ENCODE measurements at places on chromosomes 6 and 20.

DNA sequence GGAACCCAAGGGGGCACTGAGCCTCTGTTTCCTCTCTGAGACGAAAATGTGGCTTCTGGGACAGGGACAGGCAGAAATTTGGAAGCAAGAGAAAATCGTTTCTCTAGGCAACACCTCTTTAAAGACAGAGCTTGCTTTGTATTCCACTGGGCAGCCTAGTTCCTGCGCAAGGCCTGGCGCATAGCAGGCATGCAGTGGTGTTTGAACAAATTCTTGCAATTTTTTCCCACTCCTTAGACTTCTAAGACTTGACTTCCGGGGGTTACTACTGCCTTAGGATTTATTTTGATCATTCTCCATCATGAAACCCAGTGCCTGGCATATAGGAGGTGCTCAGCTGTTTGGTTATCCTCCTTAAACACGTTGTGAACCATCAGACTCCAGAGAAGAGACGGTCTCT is 249.0 kb upstream of the KCNG1 start:
- DNase-seq: no peak

GRCh38 chr20:36017048-36017951 is 48.9 kb downstream of the CNBD2 start:
- peak; percentile 51 for DNase-seq

DNA sequence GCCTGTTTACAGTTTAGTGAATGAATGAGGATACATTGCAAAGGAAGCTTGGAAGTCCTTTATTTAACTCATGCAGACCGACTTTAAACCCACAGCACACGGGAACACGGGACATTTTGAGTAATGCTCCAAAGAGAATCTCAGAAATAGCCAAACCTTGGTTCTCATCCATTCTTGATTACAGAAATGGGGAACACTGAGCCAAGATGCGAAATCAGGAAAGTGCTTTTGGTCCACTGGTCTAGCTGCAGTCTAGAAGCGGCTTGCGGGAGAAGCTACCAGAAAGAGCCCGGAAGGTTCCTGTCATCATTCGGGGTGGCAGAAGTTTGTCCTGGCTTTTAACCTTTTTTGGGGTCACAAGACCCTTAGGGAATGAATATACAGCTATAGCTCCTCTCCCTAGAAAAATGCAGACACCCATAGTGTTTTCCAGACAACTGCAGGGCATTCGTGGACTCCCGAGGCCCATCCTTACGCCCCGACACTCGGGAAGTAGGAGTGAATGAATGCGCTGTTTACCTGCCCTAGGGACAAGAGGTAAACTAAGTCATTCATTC is 475 bp upstream of the TMEM181 start:
- DNase-seq: no peak

GRCh38 chr6:167091026-167091804 is 31.7 kb upstream of the CCR6 start:
- DNase-seq: no peak

GRCh38 chr20:38298768-38299288 is 5.1 kb upstream of the BPI start:
- DNase-seq: peak; percentile 84

DNA sequence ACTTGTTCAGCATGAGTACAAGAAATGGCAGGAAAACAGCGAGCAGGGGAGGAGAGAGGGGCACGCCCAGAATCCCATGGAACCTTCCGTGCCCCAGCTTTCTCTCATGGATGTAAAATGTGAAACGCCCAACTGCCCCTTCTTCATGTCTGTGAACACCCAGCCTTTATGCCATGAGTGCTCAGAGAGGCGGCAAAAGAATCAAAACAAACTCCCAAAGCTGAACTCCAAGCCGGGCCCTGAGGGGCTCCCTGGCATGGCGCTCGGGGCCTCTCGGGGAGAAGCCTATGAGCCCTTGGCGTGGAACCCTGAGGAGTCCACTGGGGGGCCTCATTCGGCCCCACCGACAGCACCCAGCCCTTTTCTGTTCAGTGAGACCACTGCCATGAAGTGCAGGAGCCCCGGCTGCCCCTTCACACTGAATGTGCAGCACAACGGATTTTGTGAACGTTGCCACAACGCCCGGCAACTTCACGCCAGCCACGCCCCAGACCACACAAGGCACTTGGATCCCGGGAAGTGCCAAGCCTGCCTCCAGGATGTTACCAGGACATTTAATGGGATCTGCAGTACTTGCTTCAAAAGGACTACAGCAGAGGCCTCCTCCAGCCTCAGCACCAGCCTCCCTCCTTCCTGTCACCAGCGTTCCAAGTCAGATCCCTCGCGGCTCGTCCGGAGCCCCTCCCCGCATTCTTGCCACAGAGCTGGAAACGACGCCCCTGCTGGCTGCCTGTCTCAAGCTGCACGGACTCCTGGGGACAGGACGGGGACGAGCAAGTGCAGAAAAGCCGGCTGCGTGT is 11.6 kb downstream of the TNFAIP3 start:
- no peak for DNase-seq

- DNase-seq: no peak
Measured at GRCh38 chr6:99011151-99011550, 63.4 kb upstream of the FBXL4 start.

GRCh38 chr6:89954721-89955148 is 60.5 kb downstream of the GJA10 start:
- DNase-seq: no peak

DNA sequence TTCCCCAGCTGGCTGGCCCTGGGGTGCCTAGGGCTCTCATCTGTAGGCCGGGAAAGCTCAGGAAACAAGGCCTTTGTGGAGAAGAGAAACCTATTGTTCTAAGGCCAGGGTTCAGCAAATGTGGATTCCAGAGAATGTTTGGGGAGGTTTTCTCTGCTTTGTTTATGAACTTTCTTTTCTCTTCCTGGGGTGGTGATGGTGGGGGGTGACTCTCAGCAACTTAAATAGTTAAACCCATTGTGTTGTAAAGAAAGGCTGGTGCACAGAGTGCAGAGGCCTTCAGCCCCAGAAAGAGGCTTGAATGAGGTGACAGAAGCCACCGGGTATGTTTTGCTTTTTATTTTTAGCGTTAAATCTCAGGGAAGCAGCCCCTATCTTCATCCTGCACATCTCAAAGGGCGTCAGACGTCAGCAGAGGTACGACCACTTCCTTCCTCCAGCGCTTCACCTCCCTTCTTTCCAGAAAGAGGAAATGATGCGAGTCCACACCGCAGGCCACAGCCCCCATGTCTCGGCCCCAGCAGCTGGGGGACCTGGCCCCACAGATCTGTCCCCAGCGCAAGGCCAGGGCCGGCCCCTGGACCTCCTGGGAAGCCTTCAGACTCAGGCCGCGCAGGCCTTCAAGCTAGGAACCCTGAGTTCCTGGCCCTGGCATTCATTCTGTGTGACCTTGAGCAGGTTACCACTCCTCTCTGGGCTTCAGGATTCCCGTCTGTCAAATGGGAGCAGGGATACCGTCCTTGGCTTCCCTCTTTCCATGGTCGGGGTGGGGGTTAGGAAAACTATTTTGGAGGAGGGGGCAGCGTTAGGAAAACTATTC is 605 bp upstream of the PPP1R16B start:
- DNase-seq: peak; percentile 44

- DNase-seq: no peak
Measured at GRCh38 chr6:154292855-154293519, 63.6 kb downstream of the IPCEF1 start.

DNA sequence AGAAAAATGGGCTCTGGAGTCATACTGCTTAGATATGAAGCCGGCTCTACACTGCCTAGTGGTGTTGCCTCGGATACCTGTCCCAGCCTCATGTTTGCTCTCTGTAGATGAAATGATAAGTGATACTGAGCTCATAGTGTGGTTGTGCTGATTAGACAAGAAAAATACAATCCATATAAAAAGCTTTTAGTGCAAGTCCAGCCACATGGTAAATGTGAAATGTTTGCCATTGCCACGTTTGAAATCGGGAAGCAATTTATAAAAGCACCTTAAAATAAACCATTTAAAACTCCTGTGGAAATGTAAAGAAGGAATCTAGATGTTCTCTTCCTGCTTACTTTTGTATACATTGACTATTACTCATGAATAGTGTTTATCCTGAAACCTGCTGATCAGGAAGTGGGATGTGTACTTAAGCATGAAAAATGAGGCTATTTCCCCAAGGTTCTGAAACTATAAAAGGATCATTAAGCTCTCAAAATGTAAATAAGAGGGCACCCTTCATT is 13.1 kb upstream of the PBOV1 start:
- DNase-seq: no peak

DNA sequence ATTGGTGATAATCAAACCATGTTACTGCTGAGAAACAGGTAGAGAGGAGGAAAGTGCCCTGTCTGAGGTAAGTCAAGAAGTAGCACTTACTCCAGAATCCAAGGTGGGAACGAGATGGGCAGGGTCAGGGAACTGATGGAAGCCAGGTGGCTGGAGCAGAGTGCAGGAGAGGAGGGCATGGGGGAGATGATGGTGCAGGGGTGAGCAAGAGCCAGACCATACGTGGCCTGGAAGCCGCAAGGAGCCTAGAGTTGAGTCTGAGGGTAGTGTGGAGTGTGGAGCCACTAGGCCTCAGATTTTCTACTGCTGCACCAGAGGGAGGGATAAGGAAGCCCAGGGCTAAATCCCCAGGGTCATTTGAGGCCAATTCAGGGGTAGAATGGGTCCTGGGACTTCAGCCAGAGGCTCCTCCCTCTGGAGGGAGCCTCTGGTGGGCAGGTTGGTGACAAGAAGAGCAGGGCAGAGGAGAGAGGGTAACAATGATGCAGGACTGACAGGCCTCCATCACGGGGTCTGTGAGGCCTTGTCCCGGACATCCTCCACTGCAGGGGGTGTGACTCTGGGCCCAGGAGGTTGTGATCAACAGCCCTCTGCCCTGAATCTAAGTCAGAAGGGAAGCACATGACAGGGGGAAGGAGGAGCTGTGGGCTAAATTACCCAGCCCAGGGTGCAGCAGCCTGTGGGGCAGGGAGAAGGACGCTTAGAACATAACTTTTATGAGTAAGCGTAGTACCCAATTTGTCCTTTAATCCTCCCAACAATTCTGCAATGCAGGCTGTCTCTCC is 28.7 kb downstream of the COX4I2 start:
- peak; percentile 59 for DNase-seq

- DNase-seq: no peak
Measured at GRCh38 chr6:54810147-54810546, 36.4 kb upstream of the FAM83B start.

GRCh38 chr20:36951979-36952738 is 651 bp upstream of the SAMHD1 start:
- DNase-seq: no peak

GRCh38 chr6:152268846-152269442 is 368.2 kb downstream of the SYNE1 start:
- DNase-seq: no peak

DNA sequence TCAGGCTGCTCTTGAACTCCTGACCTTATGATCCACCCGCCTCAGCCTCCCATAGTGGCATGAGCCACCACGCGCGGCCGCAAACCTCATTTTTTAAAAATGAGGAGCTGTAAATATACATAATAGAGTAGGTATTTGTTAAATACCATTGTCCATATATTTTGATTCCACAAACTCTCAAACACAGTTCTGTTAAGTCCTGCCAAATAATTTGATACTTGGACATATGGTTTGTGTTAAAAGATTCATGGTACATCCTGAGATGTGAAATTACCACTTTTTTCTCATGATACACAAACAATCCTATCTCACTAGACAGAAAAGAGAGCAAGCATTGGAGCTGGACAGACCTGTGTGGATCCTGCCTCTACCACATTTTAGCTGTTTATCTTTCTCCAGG is 334.1 kb upstream of the KCNQ5 start:
- DNase-seq: no peak

DNA sequence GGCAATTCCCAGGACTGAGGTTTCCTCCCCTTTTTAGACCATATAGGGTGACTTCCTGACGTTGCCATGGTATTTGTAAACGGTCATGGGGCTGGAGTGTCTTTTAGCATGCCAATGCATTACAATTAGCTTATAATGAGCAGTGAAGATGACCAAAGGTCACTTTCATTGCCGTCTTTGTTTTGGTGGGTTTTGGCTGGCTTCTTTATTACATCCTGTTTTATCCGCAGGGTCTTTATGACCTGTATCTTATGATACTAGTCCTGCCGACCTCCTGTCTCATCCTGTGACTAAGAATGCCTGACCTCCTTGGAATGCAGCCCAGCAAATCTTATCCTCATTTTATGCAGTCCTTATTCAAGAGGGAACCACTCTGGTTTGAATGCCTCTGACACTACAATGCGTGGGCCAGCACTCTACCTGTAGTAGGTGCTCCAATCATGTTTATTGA is 190.1 kb downstream of the KCNQ5 start:
- no peak for DNase-seq

GRCh38 chr6:159899994-159900745 is 9.4 kb downstream of the MAS1 start:
- no peak for DNase-seq

DNA sequence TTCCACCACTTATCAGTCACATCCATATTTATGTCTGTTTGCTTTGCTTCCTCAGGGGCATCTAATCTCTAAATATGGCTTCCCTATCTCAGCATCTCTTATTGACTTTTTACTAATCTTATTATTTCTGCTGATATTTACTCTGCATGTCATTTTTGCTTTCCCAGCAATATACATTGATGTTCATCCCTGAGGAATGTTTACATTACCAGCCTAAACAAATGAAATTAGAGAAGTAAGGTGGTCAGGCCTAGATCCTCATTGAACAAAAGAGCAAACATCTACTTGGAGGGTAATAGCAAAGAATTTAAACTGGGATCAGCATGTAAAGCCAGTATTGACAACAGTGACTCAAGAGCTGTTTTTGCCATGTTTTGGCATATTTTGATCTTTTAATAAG is 546.4 kb downstream of the MMUT start:
- no peak for DNase-seq

- no peak for DNase-seq
Measured at GRCh38 chr6:85185977-85186376, 263.9 kb upstream of the NT5E start.
